ENCODE measurements at places on chromosomes 11 and 22. TPM values are rescaled to one million over a fixed set of nuclear protein-coding genes. Genes with fewer than 3 reads are reported as not detected.

The GLB1L3 gene
- total RNA-seq = not detected

The SLC22A8 gene
- not detected for total RNA-seq

The MAFF gene
- total RNA-seq = 34.9 TPM

The FGF4 gene
- total RNA-seq = not detected

The PLCB3 gene
- 17.3 TPM for total RNA-seq
